NCI-H1092 treated with DMSO at 0.1 percent for 48 hours (cell line): ENCODE measurements at places on chromosomes 12 and 14.
A peak's percentile ranks its signal among the peaks of the same experiment; 100 is the strongest.

GRCh38 chr12:10272467-10272866, 35.2 kb upstream of the KLRD1 start:
- no peak for DNase-seq

DNA sequence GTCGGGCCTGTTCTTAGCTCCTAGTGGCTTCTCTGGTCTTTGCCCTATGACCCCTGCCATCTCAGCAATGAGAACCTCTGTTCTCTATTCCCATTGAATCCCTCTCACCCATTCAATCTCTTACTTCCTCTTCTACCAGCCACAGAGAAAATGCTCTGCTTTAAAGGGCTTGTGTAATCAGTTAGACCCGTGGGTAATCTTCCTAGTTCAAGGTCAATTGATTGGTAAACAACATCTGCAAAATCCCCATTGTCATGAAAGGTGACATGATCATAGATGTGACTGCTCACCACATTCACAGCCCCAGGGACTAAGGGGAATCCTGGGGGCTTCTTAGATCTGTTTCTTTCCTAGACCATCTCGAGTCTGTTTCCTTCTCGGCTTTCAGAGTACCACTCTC, 7.2 kb upstream of the CCDC197 start:
- DNase-seq: no peak

DNA sequence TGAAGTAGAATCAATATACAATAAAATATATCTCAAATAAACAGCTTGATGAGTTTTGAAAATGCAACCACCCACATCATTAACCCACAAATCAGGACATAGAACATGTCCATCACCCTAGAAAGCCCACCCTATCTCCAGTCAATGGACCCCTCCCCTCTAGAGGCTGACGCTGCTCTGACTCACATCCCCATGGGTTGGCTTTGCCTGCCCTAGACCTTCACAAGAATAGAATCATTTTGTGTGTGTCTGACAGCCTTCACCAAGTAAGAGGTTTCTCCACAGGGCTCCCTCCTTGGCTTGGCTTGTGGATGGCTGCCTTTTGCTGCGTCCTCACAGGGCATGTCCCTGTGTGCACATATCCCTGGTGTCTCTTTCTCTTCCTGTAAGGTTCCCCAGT, 250.2 kb upstream of the RTL1 start:
- DNase-seq: no peak

GRCh38 chr14:77055981-77056380, 27.5 kb upstream of the IRF2BPL start:
- DNase-seq: no peak

DNA sequence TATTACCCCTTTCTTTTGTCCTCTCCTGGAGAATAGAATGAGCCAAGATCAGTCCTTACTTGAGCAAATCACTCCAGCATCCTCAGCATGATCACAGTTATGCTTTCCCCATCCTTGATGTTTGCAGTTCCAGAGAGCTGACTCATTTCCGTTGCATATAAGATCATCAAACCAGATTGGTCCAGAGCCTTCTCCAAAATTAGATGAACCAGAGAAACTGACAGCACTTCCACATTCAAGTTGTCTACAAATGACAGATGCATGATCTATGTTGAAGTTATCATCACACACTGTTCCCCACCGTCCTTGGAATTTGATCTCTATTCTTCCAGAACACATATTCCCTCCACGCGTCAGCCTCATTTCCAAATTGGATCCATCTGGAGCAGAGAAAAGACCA, 4.8 kb downstream of the CD163 start:
- no peak for DNase-seq

DNA sequence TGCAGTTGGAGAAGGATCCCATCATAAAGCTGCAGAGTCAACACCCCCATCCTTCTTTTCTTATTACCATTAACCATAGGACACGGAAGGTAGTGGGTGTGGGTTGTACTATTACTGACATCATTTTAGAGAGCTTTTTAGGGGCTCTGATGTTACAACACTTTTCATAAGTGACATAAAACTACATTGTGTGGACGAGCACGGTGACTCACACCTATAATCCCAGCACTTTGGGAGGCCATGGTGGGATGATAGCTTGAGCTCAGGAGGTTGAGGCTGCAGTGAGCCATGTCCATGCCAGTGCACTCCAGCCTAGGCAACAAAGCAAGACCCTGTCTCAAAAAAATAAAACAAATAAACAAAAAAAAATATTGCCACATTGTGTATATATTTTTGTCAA, 167.1 kb downstream of the DUSP6 start:
- no peak for DNase-seq

- no peak for DNase-seq
Observed at GRCh38 chr12:78145398-78145797, 314.7 kb downstream of the NAV3 start.

DNA sequence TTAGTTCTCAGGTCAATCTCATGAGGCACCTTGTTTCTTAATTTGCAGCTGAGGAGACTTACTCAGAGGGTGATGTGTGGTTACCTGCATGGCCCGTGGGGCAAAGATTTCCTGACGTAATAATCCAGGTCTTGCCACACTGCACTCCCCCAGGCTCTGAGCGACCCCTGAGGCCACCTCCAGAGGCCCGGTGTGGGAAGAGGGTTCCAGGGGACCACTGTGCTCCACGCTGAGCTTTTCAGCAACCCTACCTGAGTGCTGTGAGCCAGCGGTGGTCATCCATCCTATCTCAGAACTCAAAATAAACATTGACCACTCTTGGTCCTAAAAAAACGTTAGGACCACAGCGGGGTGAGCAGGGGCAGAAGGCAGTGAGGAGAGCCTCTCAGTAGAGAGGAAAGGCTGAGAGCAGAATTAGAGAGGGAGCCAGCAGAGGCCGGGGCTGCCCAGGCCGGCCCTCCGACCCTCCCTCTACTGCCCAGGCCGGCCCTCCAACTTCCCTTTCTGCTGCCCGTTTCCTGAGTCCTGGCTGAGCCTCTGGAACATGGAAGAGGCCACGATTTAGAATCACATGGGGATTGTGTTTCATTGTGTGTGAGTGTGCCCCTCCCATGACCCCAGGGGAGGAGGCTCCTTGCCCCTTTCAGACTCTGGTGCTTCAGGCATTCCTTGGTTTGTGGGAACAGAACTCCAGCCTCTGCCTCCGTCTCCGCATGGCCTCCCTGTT, 188.2 kb upstream of the DIO3 start:
- no peak for DNase-seq

DNA sequence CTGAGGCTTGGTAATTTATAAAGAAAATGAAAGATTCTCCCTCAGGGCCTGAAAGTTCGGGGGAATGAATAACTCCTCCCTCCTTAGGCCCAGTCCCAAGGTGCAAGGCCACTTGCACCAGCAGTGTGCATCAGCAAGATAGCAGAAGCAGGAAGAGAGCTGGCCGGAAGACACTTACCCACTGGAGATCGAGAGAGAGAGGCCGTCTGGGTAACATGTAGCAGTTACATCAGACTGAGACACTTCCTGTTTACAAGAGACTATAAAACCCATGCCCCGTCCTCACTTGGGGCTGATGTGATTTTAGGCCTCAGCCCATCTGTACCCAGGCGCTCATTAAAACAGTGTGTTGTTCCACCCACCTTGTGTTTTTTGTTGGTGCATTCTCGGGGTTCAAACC, 85.2 kb downstream of the TMTC3 start:
- DNase-seq: no peak

DNA sequence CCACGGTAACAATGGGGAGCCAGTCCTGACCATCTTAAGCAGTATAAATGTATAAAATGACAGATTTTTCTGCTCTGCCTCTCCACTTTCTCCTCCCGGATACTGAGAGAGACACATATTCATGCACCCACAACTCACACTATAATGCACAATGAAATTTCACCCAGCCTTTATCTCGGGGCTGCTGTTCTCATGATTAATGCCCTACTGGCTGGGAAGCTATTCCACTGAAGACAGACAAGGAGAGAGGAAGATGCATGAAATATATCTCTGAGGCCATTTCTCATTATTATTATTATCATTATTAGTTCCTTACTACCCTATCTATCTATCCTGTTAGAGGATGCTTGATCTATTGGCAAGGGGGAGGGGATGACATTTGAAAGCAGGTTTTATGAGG, 501.7 kb downstream of the DIO2 start:
- no peak for DNase-seq

DNA sequence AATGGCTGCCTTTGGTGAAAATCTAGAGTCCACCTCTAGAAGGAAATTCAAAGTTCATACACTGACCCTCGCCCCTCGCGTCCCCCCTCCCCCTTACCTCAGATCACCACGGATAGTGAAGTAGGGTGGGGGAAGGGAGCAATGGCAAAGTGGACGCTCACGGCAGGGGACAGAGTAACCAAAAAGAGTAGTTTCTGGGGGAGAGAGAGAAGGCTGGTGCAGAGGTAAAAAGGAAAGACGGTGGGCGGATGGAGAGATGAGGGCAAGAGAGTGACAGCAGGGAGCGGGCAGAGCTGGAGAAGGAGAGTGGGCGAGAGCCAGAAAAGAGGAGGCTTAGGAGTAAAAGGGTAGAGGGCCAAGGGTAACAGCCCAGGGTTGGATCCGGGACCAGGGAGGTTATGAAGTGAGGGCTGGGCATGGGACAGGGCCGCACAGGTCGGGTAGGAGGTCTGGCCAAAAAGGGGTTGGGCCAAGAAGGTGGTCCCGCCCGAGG, 423 bp downstream of the ALDH6A1 start:
- no peak for DNase-seq

DNA sequence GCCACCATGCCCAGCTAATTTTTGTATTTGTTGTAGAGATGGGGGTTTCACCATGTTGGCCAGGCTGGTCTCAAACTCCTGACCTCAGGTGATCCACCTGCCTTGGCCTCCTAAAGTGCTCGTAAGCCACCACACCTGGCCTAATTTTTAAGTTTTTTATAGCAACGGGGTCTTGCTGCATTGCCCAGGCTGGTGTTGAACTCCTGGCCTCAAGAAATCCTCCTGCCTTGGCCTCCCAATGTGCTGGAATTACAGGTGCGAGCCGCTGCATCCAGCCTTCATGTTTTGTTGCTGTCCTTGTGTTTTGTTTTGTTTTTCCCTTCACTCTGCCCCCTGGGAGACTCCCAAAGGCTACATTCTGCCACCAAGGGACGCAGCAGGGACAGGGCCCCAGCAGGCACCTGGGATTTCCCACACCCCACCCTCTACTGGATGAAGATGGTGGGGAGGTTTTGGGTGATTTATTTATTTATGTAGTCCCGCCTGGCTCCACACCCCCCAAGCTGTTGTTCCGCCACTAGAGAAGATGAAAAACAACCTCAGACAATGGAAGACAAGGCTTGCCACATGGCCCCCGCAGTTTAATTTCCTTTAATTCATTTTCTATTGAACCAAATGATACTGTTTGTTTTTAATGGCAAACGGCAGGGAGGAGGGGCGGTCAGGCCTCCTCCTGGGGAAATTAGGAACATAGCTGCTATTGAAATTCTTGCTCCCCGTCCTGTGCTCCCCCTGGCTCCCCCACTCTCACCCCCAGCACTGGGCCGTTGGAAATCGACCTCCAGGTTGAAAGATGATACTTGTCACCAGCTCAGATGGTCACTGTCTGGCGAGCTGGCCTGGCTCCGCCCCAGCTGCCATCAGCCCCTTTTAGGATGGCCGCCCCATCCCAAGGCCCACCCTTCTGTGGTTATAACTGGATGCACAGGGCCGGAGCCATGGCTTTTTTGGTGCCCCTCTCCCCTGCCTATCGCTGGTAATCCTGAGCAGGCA, 70.3 kb downstream of the RNFT2 start:
- no peak for DNase-seq

DNA sequence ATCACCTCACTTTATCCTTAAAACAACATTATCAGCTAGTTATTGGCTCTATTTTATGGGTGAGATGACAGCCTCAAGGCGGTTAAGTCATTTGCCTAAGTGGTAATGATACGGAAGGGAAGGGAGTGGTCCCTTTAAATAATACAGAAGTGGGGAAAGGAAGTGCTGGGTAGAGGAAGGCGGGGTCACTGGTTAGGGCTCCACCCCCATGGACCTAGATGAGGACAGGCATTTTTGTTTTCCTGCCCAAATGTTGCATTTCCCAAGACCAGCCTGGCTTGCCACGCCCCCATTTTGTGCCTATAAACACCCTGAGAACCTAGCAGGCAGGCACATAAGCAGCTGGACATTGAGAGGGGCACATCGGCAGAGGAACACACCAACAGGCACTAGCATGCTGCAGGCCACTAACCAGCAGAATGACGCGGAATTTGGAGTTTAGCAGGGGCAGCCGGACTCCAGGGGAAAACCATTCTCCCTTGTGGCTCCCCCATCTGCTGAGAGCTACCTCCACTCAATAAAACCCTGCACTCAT, 100.9 kb downstream of the EPS8 start:
- no peak for DNase-seq

- DNase-seq: no peak
Observed at GRCh38 chr12:56838621-56839488, 75.7 kb downstream of the HSD17B6 start.

GRCh38 chr14:67426983-67427606, 15.1 kb upstream of the PLEK2 start:
- DNase-seq: peak; percentile 84

GRCh38 chr14:23173031-23173430, 10.4 kb downstream of the SLC7A8 start:
- no peak for DNase-seq
